Glomerular endothelial cell (primary cell): ENCODE measurements at places on chromosomes 12 and 14. TPM values are rescaled to one million over a fixed set of nuclear protein-coding genes. Genes with fewer than 3 reads are reported as not detected.

CLEC6A gene
- total RNA-seq, result not detected in 2 replicates

IL31 gene
- total RNA-seq, result not detected in 2 replicates

DPF3 gene
- total RNA-seq, result 6.2 TPM in 2 replicates

TAPBPL gene
- 32.8 and 38.7 TPM in 2 replicates for total RNA-seq

NRDE2 gene
- total RNA-seq, result 12.5 and 15.1 TPM in 2 replicates

TSPAN8 gene
- not detected in 2 replicates for total RNA-seq

SRGAP1 gene
- 14.9 and 16.4 TPM in 2 replicates for total RNA-seq

SERPINA9 gene
- not detected in 2 replicates for total RNA-seq

SLC38A4 gene
- 0.10 TPM in 1 of 2 replicates, not detected in the other for total RNA-seq

FIGNL2 gene
- 0.41 and 0.73 TPM in 2 replicates for total RNA-seq

DAZAP2 gene
- 204 and 248 TPM in 2 replicates for total RNA-seq

APOF gene
- not detected in 2 replicates for total RNA-seq

ERP27 gene
- not detected in 2 replicates for total RNA-seq

RFX4 gene
- not detected in 2 replicates for total RNA-seq

KLRC3 gene
- total RNA-seq, result not detected in 2 replicates

LRP1-AS gene
- not detected in 2 replicates for total RNA-seq

MYF5 gene
- not detected in 2 replicates for total RNA-seq

STXBP6 gene
- total RNA-seq, result 0.06 and 1.3 TPM in 2 replicates

ATXN3 gene
- total RNA-seq, result 16.6 and 29.4 TPM in 2 replicates

MPHOSPH9 gene
- 26.2 and 31.3 TPM in 2 replicates for total RNA-seq

CLMN gene
- total RNA-seq, result 2.6 and 3.0 TPM in 2 replicates

EID3 gene
- 1.4 and 5.8 TPM in 2 replicates for total RNA-seq

GALNT16 gene
- total RNA-seq, result 0.70 and 1.3 TPM in 2 replicates

EFS gene
- total RNA-seq, result 0.24 and 0.82 TPM in 2 replicates

ADAM21 gene
- total RNA-seq, result 0.12 and 0.19 TPM in 2 replicates

KLRC1 gene
- not detected in 2 replicates for total RNA-seq

MYF6 gene
- not detected in 2 replicates for total RNA-seq

AQP2 gene
- total RNA-seq, result not detected in 2 replicates

PRB2 gene
- total RNA-seq, result not detected in 2 replicates

DYNC1H1 gene
- 829 and 995 TPM in 2 replicates for total RNA-seq

FOXN4 gene
- total RNA-seq, result not detected in 2 replicates

P2RX7 gene
- 2.6 and 4.2 TPM in 2 replicates for total RNA-seq
